ENCODE measurements at places on chromosomes 12 and 14. TPM values are rescaled to one million over a fixed set of nuclear protein-coding genes. Genes with fewer than 3 reads are reported as not detected.

INTS13 gene
- 35.2 TPM for total RNA-seq

TEX52 gene
- 0.48 TPM for total RNA-seq

GUCY2C gene
- not detected for total RNA-seq

GPR132 gene
- total RNA-seq = 38.2 TPM

COPS7A gene
- total RNA-seq = 30.2 TPM

CCDC197 gene
- 1.6 TPM for total RNA-seq

DNA sequence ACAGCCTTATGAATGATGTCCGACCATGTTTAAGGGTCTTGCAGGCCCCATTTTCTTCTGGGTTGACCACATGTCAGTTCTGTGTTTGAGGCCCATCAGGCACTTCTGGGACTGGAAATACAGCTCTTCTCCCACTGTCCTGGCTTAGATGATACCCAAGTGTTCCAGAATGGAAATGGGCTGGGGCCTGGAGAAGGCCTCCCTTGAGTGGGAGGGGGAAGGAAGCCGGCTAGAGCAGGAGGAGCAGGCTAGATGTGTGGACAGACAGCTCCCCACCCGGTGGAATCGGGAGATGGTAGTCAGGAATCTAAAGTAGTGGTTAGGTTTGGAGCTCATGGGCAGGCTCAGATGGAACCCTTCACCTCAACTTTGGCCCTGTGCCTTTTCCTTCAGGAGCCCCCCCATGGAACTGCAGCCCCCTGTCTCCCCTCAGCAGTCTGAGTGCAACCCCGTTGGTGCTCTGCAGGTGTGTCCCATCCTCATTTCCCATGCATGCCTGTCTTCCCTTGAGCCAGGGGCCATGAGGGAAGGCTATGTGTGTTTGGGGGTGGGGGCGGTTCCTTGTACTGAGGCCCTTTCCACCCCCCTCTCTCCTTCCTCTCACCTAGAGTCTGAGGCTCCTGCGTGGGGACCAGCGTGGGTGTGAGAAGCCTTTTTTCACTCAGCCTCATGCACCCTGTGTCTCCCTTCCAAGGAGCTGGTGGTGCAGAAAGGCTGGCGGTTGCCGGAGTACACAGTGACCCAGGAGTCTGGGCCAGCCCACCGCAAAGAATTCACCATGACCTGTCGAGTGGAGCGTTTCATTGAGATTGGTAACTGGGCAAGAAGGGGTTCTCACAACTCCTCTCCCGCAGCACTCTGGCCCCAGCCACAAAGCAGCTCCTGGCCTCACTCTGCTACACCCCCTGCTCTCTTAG lies 3.0 kb downstream of the NPFF start:
- no peak for DNase-seq

DNA sequence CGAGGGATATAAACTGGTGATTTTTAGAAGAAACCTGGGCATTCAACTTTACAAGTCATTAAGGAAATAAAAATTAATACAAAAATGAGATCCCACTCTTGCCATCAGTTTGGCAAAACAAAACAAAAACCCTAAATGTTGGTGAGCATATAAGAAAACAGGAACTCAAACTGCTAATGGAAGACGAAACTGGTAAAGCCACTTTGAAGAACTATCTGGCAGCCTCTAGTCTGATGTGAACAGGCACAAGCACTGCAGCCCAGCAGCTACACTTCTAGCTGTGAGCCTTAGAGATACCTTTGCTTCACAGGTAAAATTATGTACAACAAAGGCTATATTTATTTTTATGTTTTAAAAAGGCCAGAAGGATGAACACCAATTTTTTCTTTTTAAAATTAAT lies 459.6 kb downstream of the ZFP36L1 start:
- DNase-seq = no peak

DNA sequence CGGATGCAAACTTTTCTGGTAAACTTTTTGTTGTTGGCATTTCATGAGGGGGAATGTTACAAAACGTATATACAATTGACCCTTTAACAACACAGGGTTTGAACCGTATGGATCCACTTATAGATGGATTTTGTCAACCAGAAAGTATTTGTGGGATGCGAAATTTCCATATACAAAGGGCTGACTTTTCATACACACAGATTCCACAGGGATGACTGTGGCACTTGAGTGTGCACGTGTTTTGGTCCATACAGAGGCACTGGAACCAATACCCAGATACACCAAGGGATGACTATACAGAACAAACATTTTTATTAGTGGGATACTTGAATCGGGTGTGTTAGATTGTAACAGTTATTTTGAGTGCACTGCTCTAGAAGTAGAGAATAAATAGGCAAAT lies 29.8 kb upstream of the CCT2 start:
- DNase-seq = no peak

DNA sequence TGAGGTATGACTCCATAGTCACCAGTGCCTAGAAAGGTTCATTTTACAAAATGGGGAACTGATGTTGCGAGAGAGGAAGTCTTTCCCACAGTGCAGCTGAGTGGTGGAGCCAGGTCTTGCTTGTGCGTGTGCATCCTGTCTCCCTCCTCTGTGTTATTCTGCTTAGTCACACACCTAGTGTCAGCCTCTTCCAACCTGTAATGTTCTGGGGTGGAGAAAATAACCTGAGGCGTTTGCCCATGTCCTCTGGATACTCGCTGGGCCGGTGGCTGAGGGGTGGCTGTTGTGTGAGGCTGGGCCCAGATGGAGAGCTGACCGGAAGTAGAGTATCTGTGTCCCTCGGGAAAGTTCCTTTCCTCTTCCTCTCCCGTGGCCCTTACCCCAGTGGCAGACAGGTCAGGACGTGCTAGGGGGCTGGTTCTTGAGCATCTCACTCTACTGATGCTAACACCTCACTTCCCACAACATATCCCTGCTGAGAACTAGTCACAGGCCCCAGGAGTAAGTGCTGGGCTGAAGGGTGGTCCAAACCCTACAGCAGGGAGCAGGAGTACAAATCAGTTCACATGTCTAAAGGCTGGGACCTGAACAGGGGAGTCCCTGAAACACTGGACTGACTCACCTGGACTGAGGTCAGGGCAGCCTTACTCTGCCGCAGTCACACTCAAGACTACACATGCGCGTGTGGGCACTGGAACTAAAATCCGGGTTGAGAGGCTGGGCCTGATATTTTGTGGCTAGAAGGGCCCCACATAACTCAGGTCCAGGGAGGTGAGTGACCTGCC lies 7.0 kb downstream of the MLF2 start:
- DNase-seq = no peak

- no peak for DNase-seq
These were observed 131.3 kb downstream of the SLC25A47 start for GRCh38 chr14:100454437-100454836.

- DNase-seq = no peak
These were observed 116.8 kb upstream of the NAP1L1 start for GRCh38 chr12:76201316-76201715.

- no peak for DNase-seq
These were observed 56.4 kb downstream of the MON2 start for GRCh38 chr12:62522984-62523383.

DNA sequence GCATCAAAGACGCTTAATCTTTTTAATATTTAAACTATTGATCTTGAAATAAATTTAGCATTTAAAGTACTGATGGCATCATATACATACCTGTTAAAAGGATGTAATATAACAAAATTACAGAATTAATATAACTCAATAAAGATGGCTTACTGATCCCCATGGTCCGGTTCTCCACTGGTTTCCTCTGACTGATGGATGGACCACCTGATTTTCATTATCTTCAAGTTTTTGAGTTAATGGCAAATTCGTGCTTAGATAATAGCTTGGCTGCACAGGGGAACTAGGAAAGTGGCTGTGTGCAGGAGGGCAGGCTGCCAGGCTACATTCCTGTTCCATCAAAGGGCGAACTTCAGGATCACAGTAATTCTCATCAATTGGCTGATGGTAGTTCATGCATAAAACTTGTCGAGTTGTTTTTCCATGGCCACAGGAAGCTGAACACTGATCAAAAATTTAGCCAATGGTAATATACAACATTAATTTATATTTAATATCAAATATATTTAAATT lies 123.9 kb downstream of the ADAMTS20 start:
- DNase-seq = no peak

DNA sequence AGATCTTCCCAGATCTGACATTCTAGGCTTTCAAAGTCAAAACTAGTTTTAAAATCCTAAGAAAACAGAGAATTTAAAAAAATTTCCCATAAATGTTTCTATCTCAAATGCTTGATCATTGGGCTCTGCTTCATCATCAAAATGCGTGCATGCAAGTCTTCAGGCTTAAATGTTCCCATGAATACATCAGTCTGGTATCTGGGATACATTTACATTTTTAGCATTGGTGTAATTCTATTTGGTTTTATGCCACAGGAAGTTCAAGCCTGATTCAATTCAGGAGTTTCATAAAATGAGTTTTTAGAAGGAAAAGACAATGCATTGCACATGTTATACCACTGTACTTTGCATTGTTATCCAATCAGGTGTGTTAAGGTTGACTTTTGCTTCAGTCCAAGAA lies 336.4 kb downstream of the PCNX1 start:
- no peak for DNase-seq

DNA sequence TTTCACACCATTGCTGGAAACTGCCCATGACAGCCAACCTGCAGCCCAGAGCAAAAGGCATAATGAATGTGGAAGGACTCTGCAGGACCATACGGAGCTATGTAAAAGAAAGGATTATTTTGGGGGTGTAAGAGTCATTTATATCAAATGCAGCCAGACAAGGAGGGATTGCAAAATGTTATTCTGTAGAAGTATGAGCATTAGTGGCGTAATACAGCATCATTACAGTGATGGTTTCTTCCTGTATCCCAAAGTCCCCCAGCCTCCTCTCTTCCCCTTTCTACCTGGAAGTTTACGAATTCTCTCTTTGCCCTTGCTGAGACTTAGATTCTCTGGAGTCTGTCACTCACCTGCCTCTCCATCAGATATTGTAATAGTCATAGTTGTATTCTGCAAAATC lies 89.9 kb downstream of the BORCS5 start:
- DNase-seq = no peak

DNA sequence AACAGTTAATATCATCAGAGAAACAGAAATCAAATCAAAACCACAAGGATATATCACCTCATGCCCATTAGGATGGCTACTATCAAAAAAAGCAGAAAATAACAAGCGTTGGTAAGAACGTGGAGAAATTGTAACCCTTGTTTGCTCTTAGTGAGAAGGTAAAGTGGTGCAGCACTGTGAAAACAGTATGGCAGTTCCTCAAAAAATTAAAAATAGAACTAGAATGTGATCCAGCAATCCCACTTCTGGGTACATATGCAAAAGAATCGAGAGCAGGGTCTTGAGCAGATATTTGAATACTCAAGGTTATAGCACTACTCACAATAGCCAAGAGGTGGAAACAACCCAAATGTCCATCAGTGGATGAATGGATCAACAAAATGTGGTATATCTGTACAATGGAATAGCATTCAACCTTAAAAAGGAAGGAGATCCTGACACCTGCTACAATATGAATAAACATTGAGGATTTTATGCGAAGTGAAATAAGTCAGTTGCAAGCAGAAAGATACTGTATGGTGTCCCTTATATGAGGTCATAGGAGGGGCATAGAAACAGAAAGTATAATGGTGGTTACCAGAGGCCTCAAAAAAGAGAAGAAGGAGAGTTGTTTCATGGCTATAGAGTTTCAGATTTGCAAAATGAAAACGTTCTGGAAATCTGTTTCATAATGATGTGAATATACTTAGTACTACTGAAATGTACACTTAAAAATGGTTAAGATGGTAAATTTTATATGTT lies 131.0 kb upstream of the EEA1 start:
- DNase-seq = no peak

- no peak for DNase-seq
These were observed 780 bp upstream of the SLC41A2 start for GRCh38 chr12:104958805-104959334.

DNA sequence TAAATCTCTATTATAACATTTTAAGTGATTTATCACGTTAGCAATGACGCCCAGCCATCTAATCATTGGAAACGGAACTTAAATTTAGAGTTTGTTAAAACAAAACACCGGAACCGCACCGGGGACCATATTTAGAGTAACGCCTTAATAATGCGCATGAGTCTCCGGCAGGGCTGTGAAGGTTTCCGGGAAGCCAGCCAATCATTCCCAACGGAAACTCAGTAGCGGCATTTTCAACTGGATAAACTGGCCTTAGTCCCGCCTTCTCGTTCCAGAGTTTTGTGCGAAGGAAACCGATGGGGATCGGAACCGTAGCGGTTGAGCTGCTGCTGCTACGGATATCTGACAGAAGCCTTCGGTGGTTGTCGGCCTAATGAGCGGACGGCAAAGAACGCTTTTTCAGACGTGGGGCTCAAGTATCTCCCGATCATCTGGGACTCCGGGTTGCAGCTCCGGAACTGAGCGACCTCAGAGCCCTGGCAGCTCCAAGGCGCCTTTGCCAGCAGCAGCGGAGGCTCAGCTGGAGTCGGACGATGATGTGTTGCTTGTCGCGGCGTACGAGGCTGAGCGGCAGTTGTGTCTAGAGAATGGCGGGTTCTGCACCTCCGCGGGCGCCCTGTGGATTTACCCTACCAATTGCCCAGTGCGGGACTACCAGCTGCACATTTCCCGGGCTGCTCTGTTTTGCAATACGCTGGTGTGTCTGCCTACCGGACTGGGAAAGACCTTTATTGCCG lies at the start of gene FANCM:
Gene FANCM (plus strand): TSS at position 272 of the 737 bp plus-strand sequence. CDS start 102 bp downstream, at position 374.
- DNase-seq = peak; percentile 86

GRCh38 chr12:106919910-106920544 lies 35.7 kb upstream of the TMEM263 start:
- DNase-seq = no peak

DNA sequence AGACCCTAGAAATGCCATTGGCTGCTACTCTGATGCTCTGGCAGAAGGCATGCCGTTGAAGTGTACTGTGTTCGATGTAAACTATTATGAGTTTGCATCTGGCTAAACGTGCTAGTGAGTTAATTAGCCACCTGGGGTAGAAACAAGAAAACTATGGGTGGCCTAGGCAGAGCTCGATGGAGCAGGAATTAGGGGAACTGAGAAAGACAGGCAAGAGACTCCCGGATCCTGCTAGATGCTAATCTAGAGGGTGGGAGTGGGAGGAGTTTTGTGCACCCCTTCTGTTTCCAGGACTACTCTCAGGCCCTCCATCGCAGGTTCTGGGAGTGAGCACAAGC lies 32.0 kb downstream of the TMEM63C start:
- no peak for DNase-seq

DNA sequence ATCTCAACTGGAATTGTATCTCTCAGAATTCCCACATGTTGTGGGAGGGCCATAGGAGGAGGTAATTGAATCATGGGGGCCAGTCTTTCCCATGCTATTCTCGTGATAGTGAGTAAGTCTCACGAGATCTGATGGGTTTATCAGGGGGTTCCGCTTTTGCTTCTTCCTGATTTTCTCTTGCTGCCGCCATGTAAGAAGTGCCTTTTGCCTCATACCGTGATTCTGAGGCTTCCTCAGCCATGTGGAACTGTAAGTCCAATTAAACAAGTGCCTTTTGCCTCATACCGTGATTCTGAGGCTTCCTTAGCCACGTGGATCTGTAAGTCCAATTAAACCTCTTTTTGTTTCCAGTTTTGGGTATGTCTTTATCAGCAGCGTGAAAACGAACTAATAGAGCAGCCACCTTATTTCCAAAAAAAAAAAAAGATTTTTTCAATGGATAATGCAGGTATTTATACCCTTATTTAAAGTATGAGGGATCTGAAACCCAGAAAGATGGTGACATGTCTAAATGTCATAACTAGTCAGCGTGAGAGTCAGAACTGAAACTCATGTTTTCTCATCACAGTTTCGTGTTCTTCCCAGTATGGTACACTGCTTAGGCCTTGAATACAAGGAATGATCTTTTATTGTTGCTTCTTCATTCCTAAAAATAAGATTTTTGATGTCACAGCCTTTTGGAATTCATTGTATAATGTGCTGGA lies 89.6 kb downstream of the ERC1 start:
- DNase-seq = no peak
